ENCODE measurements at places on chromosomes 3 and 15.

- DNase-seq = peak; percentile 100
These were observed at the start of gene LRIG1 for GRCh38 chr3:66500576-66501482. Gene LRIG1 (minus strand): TSS chr3:66501022. CDS start chr3:66500407, 615 bp downstream.

GRCh38 chr15:92817339-92817886 lies 82.7 kb upstream of the CHD2 start:
- DNase-seq = no peak

DNA sequence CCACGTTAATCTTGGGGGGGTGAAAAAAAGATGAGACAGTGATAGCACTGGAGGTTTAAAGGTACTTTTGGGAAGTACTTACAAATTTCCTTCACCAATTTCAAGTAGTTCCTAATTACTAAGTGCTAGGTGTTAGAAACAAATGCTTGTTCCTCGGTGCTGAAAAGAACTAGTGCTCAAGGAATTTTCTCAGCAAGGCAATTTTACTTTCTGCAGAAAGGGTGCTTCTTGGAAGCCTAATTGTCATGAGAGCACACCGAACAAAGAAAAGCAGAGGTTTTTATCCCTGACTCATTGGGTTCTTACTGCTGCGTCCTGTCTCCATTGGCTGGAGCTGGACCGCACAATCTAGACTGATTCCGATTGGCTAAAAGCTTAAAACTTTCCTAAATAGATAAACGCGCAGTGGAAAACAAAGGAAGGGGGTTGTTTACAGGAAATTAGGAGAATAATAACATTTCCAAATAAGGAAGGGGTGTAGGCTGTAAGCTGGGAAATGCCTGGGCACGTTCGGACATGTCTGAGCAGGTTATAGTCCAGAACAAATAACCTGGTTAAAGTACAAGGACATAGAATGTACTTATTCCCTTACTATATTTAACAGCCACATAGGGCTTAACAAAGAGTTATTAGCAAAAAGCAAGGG lies 49.6 kb downstream of the CHD2 start:
- no peak for DNase-seq

GRCh38 chr3:120348065-120348990 lies 826 bp downstream of the LRRC58 start:
- DNase-seq = no peak

- DNase-seq = no peak
These were observed 32.0 kb downstream of the KCNMB2 start for GRCh38 chr3:178568155-178568731.

DNA sequence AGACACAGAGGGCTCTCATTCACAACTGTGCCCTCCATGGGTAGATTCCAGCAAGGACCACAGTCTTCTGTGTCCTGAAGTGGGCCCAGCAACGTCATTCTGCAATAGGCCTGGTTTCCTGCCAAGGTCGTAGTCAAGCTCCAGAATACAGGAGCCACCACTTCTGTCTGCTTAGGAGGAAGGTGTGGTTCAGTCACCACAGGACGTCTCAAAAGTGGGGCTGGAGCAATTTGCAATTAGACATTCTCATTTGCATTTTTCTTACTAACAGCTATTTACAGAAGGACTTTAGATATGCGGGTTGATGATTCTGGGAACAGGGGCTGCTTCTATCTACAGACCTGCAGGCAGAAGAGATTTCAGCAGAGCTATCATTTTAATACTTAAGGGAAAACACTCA lies 58.7 kb upstream of the MYRIP start:
- no peak for DNase-seq
